ENCODE measurements at places on chromosomes 12 and 14.

DNA sequence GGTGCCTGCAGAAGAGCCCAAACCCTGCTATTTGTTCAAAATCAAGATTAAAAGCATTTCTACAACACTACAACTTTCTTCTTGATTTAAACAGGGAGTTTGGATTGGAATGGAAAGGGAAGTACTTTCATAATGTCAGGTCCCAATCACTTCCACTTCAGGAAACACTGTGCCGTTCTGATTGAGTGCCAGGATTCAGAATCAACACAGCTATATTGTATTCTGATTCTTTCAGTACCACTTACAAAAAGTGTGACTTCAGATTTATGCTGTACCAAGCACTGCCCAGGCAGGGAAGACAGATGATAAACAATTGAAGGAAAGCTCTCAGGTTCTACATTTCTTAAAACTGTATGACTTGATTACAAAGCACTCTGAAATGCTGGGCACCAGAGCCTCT lies 3.2 kb downstream of the TDP1 start:
- no peak for DNase-seq

DNA sequence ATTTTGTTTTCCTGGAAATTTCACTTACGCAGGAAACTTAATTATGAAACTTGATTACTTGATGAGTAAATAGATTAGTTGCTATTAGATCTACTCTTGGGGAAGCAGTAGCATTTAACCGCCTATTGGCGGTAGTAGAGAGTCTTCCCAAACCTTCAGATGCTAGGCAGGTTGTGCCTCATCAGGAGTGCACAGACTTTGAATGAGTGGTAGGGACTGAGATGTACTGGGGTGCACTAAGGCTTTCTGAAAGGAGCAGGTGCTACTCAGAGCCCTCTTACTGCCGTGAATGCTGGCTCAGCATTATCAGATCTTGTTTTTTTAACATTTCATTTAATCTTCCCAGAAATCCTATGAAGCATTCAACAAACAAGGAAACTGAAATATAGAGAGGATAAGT lies 7.7 kb downstream of the GATC start:
- no peak for DNase-seq

- DNase-seq, result no peak
Observed at GRCh38 chr12:109545826-109546225, 27.5 kb downstream of the MMAB start.

GRCh38 chr12:11576104-11576503 lies 73.4 kb upstream of the ETV6 start:
- no peak for DNase-seq
